Activated T-cell treated with anti-CD3 and anti-CD28 coated beads, Interleukin-2, amount 50 U/mL, for 48 hours (primary cell): ENCODE measurements at places on chromosomes 3 and 15.

DNA sequence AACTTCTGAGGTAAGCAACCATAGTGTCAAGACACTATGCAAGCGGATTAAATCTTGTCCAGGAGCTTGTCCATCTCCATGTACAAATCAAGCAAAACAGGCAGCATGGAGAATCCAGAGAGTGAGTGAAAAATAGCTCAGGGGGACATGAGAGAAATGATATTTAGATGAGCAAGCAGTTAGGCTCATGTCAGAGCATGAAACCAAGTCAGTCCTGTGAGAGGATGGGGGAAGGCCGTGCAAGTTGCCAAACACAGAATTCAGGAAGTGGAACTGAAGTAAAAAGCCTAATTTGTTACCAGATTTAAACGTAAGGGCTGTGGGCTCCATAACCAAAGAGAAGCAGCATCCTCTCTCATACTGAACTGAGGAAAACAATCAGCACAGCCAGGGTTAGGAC, 995.9 kb downstream of the MCTP2 start:
- no peak for DNase-seq

GRCh38 chr3:112802338-112802737, 44.3 kb downstream of the CD200R1L start:
- DNase-seq, result no peak

DNA sequence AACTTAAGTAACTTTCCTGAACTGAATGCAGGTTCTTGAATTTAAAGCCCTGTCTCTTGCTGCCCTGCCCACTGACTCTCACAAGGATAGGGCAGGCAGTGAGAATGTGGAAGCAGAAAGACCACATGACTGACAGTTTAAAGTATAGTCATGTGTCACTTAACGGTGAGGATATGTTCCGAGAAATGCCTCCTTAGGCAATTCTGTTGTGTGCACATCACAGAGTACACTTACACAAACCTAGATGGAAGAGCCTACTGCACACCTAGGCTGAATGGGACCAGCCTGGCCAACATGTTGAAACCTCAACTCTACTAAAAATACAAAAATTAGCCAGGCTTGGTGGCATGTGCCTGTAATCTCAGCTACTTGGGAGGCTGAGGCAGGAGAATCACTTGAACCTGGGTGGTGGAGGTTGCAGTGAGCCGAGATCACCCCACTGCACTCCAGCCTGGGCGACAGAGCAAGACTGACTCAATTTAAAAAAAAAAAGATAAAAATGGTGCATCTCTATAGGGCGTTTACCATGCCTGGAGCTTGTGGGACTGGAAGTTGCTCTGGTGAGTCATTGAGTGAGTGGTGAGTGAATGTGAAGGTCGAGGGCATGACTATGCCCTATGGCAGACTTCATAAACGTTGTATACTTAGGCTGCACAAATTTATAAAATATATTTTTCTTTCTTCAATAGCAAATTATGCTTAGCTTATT, 18.9 kb upstream of the COPG1 start:
- DNase-seq, result peak; percentile 37

GRCh38 chr3:71305231-71306206, 278.0 kb downstream of the FOXP1 start:
- DNase-seq, result peak; percentile 61

DNA sequence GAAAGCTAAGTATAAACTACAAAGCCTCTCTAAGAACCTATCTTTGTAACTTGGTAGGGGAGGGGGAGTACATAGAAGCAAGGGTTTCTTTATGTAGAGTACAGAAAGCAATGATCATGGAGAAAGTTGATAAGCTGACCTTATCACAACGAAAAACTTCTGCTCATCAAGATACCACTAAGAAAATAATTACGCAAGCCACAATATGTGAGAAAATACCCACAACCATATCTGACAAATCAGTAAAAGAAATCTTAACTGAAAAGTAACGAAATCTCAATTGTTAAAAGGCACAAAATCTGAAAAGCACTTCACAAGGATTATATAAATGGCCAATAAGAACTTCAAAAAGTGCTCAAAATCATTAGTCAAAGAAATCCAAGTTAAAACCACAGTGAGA, 35.1 kb upstream of the RPS17 start:
- no peak for DNase-seq

GRCh38 chr15:26037369-26037768, 174.2 kb upstream of the ATP10A start:
- DNase-seq, result no peak

DNA sequence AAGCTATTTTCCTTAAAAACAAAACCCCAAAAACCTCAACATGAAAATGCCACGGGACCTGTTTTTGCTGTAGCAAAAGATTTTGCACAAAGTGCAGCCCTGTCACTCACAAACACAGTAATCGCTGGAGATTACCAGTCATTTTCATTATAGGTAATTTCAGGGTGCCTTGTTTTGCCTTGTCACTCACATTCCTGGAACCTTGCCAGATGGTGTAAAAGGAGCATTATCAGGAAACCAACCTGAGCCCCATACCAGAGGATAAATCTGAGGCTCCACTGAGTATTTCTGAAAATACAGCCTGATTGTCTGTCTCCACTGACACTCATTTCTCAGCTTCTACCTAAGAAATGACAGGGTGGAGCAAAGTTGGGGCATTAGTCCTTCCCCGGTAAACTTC, 791.3 kb upstream of the LMCD1 start:
- DNase-seq, result no peak

- DNase-seq, result peak; percentile 82
Measured at GRCh38 chr3:56800130-56800831, 1.5 kb downstream of the ARHGEF3 start.

- no peak for DNase-seq
Measured at GRCh38 chr15:77185242-77185785, 114.4 kb upstream of the TSPAN3 start.

- DNase-seq, result no peak
Measured at GRCh38 chr15:30038667-30039523, 43.9 kb upstream of the GOLGA8J start.

DNA sequence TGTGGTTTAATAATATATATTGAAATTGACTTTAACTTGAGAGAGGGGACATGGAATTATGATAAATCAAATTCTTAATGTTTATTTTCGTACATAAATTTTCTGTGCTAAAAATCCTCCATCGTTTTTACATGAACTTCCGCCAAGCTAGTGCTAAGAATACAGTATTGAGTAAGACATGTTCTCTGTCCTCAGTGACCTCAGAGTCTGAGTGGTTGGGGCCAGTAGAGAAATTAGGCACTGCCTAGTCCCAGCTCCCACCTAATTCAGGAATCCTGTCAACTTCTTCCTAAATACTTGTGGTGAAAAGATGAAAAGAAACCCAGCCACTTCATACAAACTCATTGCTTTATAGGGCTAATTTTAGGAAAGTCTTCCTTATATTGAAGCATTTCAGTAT, 110.3 kb downstream of the PPP2R3A start:
- no peak for DNase-seq

DNA sequence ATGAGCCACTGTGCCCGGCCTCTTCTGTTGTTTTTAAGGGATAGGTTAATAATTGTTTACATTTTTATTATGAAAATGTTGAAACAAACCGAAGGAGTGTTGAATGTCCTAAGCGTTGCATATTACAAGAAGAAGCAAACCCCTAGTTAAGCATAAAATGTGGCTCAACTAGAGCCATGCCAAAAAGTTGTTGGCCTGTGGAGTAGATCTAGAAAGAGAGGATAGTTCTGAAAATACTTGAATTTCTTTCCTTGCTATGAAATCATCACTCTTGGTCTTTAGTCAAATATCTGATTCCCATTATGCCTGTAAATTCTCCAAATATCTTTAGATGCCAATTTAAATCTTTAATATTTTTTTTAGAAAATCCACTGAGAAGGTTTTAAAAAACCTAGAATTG, 12.8 kb downstream of the RBP2 start:
- DNase-seq, result no peak

GRCh38 chr3:126959921-126960603, 22.9 kb upstream of the PLXNA1 start:
- no peak for DNase-seq

DNA sequence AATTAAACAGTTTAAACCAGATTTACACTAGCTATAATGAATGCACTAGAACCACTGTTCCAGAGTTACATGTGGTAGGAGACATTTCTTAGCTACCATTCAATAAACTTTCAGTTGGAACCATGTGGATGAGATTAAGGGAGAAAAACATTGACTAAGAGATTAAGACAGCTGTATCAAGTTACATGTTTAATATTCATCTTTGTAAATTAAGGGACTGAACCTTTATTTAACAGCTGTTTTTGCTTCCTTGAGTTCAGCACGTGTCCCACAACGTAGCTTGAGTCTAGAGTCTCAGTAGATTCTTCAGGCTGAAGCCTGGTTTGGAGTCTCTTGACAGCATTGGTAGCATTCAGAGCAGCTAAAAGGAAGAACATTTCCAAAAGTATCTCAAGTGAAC, 27.2 kb upstream of the CFAP44 start:
- DNase-seq, result no peak

DNA sequence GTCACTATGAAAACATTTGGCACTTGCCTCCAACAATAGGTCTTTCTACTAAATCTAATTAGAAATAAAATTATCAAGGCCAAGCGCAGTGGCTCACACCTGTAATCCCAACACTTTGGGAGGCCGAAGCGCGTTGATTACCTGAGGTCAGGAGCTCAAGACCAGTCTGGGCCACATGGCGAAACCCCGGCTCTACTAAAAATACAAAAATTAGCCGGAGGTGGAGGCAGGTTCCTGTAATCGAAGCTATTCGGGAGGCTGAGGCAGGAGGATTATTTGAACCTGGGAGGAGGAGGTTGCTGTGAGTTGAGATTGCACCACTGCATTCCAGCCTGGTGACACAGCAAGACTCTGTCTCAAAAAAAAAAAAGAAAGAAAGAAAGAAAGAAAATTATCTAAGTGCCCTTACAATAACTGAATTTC, 1.6 kb upstream of the PLD1 start:
- DNase-seq, result no peak

DNA sequence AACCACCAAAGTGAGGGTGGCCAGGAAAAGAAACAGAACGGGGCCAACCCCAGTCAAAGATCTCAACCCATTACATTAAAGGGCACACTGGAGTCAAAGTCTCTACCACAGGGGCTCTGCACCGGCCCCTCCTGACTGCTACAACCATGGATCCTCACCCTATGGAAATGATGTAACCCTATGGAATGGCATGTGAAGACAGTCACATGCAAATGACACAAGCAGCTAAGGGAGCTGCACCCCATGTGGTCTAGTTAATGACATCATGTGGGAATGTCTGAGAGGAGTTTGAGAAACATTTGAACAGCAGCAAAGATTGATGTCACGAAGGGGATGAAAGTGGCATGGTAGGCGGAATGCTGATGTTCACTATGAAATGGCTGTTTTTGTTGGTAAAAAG, 298.2 kb upstream of the SLCO3A1 start:
- no peak for DNase-seq

DNA sequence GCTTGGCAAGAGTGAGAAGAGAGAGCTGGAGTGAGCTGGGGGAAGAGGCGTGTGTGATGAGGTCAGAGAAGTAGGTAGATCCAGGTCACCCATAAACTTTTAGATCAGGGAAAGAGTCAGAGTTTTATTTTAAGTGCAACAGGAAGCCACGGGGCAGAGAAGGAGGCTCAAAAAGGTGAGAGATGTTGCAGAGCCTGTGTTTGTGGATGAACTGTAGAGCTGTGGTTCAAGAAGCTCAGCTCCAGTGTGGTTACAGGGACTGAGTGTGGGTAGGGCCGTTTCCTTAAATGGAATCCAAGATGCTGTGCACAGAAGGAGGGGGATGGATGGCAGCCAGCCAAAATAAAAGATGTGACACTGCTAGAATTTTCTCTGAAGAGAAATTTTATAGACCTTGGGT, 337.2 kb downstream of the SATB1 start:
- DNase-seq, result no peak

- DNase-seq, result no peak
Measured at GRCh38 chr15:40545457-40545856, 19.4 kb downstream of the CCDC32 start.

DNA sequence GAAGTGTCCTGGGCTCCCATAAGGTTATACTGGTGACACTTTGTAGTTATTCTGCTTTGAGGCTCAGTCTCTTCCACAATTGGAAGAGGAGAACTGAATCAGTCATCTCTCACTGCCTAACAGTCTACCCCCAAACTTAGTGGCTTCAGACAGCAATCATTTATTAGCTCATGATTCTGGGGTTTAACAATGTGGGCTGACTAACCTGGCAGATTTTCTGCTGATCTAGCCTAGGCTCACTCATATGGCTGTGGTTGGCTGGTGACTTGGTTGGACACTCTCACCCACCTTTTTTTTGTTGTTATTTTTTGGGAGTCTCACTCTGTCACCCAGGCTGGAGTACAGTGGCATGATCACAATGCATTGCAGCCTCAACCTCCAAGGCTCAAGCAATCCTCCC, 7.1 kb downstream of the GPD1L start:
- DNase-seq, result no peak

- no peak for DNase-seq
Measured at GRCh38 chr15:57708047-57708446, 1.5 kb downstream of the POLR2M start.

- DNase-seq, result no peak
Measured at GRCh38 chr3:25556447-25556846, 108.3 kb downstream of the TOP2B start.

GRCh38 chr3:50168388-50168787, 13.3 kb downstream of the SEMA3F start:
- no peak for DNase-seq
